Endodermal cell (in vitro differentiated cells): ENCODE measurements at places on chromosomes 11 and 22.
A peak's percentile ranks its signal among the peaks of the same experiment; 100 is the strongest.

DNA sequence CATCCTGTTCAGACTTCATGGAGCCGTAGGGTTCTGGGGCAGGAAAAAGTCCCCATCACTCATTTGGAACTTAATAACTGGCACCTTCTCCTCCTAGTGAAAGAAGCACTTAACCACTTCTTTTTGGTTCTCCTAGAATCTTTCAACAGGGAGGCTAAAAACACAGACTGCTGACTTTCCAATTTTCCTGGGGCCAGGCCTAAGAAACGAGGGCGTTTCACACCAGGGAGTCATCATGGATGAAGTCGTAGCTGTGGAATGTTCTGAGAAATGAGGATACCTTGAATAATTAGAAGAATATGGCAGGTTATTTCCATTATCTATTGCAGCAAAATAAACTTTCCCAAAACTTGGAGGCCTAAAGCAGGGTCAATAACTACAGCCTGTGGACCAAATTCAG, 26.0 kb upstream of the API5 start:
- peak; percentile 49 for DNase-seq

- no peak for DNase-seq
Measured at GRCh38 chr11:128865490-128865889, 1.6 kb downstream of the KCNJ1 start.

- DNase-seq = no peak
Measured at GRCh38 chr11:70643642-70644041, 245.3 kb downstream of the CTTN start.

DNA sequence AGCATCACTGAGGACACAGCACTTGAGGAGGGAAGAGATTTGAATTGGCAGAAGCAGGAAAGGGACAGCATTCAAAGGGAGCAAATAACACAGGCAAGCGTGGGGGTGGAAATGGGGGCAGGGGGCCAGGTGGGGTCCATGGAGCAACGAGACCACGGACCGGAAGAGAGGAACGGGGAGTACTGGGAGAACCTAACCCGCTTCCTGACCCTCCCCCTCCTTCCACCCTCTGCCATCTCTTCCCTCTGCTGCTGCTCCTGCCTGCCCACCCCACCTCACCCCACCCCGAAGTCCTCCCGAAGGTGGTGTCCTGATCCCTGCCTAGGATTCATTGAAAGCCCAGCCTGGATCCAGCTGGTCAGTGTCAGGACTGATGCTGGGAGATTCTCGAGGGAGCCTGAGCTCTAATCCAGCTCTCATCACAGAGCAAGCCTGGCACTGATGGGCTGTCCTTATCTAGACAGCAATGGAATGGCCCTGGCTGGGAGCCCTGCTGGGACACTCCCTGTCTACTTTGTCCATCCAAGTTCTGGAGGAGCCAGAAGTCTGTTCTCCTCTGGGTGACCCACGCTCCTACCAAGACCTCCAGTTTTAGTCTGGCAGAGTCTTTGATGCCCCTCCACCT, 105.0 kb downstream of the TRIM29 start:
- peak; percentile 45 for DNase-seq

GRCh38 chr11:58813693-58814092, 30.8 kb downstream of the GLYATL2 start:
- DNase-seq = no peak

GRCh38 chr22:17930455-17931313, 93.7 kb downstream of the MICAL3 start:
- DNase-seq = no peak

GRCh38 chr11:65927904-65928397, 8.7 kb downstream of the DRAP1 start:
- no peak for DNase-seq

DNA sequence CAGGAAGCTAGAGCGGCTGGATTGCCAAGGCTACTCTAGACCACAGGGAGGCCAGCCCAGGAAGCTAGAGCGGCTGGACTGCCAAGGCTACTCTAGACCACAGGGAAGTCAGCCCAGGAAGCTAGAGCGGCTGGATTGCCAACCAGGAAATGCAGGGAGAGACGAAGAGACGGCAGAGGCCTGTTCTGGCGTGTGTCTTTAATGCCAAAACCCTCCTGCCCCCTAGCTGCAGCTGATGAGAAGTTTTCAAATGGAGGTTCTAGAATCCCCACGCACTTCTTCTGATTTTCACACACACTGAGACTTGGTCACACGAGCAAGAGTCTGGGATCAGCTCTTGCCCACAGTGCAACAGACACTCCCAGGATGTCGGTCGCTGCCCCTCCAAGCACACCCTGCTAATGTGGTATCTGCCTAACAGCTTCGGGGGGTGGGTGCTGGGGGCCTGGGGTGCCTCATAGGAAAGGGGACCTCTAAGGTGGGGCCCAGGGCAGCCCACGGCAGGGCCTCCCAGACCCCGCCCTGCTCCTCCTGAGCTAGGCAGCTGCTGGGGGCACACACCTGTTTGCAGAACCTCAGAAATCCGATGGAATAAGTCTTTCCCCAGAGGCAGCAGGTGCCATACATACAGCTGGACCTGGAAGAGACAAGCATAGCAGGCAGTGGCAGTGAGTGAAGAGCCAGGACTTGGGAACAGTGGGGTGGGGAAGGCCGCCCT, 28.5 kb downstream of the MAFF start:
- DNase-seq = peak; percentile 76

- no peak for DNase-seq
Measured at GRCh38 chr22:42282943-42283277, 12.5 kb upstream of the TCF20 start.

- DNase-seq = no peak
Measured at GRCh38 chr11:9138133-9138453, 46.7 kb upstream of the SCUBE2 start.

DNA sequence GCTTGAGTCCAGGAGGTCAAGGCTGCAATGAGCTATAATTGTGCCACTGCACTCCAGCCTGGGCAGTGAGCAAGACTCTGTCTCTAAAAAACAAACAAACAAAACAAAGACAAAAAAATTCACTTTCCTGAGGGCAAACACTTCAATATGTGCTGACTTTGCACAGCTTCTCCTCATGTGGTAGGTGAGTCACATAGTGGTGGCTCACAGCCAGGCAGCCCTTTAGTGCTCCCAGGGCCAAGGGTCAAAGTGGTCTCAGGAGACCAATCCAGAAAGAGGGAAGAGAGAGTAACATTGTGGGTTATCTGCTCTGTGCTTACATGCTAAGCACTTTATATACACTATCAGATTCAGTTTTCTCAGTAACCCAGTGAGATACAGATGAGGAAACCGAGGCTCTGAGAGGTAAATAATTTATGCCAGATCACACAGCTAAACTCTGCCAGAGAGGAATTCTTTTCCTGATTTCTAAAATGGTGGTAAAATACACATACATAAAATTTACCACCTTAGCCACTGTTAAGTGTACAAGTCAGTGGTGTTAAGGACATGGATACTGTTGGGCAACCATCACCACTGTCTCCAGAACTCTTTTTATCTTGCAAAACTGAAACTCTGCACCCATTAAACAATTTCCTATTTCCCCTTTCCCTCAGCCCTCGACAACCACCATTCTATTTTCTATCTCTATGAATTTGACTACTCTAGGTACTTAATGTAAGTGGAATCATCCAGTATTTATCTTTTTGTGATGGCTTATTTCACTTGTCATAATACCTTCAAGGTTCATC, 231.7 kb upstream of the NARS2 start:
- DNase-seq = no peak
